ELR (cell line): ENCODE measurements at places on chromosomes 11 and 22.

- no peak for DNase-seq
Observed at GRCh38 chr11:126161023-126161391, 50.4 kb downstream of the RPUSD4 start.

GRCh38 chr11:122717264-122717867, 61.8 kb downstream of the UBASH3B start:
- no peak for DNase-seq

GRCh38 chr11:72924568-72925190, 110.5 kb downstream of the ATG16L2 start:
- DNase-seq: peak; percentile 55

DNA sequence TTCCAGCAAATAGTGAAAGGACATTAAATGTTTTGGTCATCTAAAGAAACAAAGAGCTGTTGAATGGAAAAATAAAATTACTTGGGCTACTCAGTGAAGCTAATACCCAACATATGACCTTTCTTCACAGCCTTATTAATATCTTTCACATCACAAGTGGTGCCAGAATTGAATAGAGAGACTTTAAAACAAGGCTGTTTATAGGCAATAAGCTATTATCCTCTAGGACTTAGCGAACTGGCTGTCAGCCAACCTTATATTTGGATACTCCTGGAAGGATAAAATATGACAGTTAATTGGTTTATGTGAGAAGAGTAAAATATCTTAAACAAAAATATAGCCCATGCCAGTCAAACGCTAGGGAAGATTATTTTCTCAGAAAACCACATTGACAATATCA, 225.5 kb upstream of the BLID start:
- no peak for DNase-seq

GRCh38 chr22:47355388-47355725, 592.9 kb downstream of the TBC1D22A start:
- DNase-seq: no peak

GRCh38 chr11:67482275-67482826, 475 bp upstream of the AIP start:
- DNase-seq: no peak

- no peak for DNase-seq
Observed at GRCh38 chr11:116386118-116386699, 386.6 kb downstream of the BUD13 start.

DNA sequence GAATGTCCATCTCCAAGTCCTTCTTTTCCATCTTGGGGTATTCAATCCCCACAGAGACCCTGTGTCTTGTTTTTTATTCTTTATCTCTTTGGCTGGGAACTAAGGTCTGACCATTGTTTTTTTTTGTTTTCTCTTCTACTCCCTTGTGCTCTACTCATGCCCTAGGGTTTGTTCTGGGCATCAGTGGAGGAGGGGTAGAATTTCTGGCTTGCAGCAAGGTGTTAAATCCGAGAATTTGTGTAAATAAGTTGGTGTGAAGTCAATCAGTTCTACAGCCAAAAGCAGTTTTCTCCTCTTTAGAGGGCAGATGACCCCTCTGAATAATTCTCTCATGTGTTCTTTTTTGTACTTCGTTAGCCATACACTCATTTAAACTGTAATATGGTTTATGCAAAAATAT, 10.7 kb downstream of the CECR2 start:
- DNase-seq: no peak

- DNase-seq: no peak
Observed at GRCh38 chr22:31093086-31093850, 12.2 kb downstream of the SMTN start.

DNA sequence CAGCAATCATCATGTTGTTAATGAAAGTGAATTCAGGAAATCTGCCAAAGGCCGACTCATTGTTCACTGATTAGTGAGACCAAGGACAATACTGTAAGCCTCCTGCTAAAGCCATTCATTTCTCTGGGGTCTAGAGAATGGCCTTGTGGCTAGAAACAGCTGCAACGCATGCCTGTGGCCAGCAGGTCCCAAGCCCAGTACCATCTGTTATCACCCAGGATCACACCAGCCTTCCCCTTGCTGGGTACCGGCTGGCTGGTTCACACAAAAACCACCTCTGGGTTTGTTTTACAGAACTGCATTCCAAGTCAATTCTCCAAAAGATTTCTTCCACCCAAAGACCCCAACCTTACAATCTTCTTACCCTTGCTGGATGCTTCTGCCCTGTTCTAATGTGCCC, 1.1 kb downstream of the PLAAT5 start:
- peak; percentile 27 for DNase-seq

DNA sequence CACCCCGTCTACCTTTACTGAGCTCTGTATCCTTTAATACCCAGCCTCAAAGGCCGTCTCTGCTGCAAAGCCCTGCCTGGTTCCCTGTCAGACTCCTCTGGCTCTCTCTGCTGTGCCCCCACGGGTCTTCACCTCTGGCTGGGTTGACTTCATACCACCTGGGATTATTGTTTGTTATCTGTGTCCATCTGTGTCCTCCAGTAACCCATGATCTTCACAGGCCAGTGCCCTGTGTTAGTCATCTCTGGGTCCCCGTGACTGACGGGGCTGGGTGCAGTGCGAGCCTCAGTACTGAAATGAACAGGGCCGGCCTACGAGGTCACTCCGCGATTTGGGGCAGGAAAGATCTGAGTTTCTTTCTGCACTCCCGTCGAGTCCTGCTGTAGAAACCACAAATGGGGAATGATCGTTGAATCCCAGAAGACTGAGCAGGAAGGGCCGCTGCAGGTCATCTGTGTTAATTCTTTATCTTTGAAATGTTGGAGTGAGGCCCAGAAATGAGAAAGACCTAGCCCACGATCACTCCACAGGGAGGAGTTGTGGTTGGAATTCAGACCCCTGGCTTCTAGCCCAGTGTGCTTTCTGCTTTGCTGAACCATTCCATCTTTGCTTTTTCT, 12.3 kb upstream of the TUB start:
- peak; percentile 47 for DNase-seq

GRCh38 chr11:116466191-116466590, 306.6 kb downstream of the BUD13 start:
- no peak for DNase-seq
